ENCODE measurements at places on chromosomes 12 and 14. TPM values are rescaled to one million over a fixed set of nuclear protein-coding genes. Genes with fewer than 3 reads are reported as not detected.

Gene ZNF891
- polyA plus RNA-seq: 1.1 TPM

Gene TNFRSF1A
- polyA plus RNA-seq: 65.4 TPM

Gene NTF3
- 0.49 TPM for polyA plus RNA-seq

Gene NDRG2
- 762 TPM for polyA plus RNA-seq

Gene CATSPERB
- polyA plus RNA-seq: 0.03 TPM

Gene WSCD2
- polyA plus RNA-seq: not detected

Gene ARHGEF40
- 10.1 TPM for polyA plus RNA-seq

Gene XPOT
- polyA plus RNA-seq: 17.1 TPM

Gene RERG
- 3.1 TPM for polyA plus RNA-seq

Gene KRT72
- not detected for polyA plus RNA-seq

Gene DIO3
- polyA plus RNA-seq: 1.0 TPM

Gene ITGB7
- polyA plus RNA-seq: 0.73 TPM

Gene DHRS2
- polyA plus RNA-seq: 0.55 TPM

Gene CMKLR1
- polyA plus RNA-seq: 2.4 TPM

Gene GYS2
- polyA plus RNA-seq: not detected

Gene ADAM20
- 0.11 TPM for polyA plus RNA-seq

Gene PRH2
- not detected for polyA plus RNA-seq

Gene FLVCR2
- 4.2 TPM for polyA plus RNA-seq

Gene CMA1
- 0.34 TPM for polyA plus RNA-seq

Gene KSR2
- under 0.01 TPM for polyA plus RNA-seq

All from psoas muscle (tissue), 8 donors.